ENCODE measurements at places on chromosomes 2 and 18.

- no peak for DNase-seq
Observed at GRCh38 chr2:155223781-155224406, 525.4 kb downstream of the KCNJ3 start.

DNA sequence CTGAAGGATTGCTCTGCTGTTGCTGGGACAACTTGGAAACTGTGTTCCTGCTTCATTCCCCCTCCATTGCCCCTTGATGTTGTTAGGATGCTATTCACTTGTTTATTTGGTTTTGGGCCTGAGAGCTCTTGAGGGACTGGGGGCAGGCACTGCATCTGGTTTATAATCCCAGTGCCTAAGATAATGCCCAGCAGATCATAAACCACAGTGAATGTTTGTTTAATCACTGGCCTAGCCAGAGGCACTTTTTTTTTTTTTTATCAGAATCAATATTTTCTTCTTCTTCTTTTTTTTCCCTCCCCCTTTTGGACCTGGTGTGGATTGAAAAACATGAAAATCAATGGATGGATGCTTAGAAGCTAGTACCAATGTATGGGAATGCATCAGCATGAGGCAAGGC is 38.1 kb downstream of the KCNS3 start:
- no peak for DNase-seq

DNA sequence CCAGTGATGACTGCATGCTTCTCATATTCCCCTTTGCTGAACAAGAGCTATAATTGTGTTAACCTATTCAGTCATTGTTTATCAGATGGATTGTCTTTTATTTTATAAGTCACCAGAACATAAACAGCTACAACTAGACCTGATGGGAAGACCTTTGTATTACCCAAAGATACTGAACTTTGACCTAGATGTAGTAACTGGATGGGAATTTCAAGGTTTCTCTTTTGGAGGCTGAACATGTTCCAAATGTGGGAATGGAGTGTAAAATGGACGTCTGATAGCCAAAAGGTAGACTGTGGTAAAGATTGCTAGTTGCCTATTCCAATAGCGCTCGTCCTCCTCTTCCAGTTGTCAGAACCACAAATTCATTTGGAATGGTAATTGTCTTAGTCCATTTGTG is 56.4 kb upstream of the ST3GAL5 start:
- DNase-seq = no peak

DNA sequence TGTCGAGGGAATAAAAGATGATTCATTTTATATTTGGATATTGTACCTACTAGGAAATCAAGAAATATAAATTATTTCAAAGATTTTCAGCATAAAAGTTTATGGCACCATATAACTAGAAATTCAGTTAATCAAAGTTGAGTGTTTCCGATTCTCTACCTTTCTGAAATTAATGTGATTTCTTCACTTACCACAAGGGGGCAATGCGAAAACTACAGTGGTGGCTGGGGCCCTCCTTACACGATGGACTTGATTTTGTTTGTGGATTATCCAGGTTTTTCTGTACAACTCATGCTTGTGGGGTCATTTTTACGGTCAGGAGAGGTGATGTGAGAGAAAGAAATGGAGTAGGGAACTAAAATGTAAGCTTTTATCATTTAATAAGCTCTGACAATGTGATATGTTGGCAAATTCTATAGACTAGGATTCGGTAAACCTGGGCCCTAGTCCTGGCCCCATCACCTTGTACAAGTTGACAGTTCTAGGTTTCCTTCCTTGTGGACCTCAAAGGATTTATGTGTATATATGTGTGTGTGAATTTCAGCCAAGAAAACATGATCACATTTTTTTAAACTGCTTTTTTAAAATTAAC is 47.6 kb downstream of the G6PC2 start:
- no peak for DNase-seq

DNA sequence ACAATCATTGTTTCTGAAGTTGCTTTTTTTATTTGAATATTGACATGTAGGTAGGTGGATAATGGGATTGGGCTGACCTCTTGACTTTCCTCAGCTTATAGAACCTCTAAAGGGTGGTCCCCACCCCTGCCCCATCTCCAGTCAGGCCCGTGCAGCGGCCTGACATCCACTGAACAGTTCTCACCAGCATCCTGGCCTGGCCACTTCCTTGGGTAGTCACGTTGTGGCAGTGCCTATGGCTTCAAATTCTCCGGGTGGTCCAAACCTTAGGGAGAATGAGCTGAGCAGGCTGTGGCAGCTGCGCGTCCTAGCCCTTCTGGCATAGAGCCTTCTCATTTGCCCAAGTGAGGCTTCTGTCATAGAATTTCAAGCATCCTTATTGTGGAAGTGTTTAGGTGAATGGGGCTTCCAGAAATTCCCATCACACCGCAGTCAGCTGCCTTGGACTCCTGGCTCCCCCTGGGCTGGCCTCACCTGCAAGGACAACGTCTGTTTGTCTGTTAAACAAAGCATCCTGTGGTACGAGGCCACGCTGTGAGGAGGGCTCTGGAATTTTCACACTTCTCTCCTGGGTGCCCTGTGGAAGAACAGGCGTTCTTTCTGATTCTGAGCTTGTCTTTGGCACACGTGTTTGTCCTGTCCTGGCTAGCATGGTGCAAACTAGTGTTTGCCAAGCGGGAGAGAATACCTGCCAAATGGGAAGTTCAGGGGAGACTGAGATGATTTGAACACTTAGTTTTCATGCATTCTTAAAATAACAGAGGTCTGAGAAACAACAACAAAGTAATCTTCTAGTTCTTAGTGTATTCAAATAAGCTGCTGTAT is 31.8 kb upstream of the OTOS start:
- DNase-seq = no peak

- no peak for DNase-seq
Observed at GRCh38 chr18:2655954-2656236, 369 bp downstream of the SMCHD1 start.

DNA sequence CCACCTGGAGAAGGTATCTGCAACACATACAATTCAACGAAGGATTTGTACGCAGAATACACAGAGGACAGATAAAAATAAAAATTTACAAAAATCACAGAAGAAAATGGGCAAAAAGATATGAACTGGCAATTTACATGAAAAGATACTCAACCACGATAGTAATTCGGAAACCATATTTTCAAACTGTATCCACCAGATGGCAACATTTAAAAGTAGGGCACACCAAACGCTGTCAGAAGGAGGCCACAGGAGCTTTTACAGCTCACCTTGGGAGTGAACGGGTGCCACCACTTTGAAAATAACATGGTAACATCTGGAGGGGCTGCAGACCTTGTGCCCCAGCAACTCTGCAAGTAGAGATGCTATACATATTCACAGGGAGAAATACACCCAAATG is 9.8 kb downstream of the KIF1A start:
- no peak for DNase-seq

- no peak for DNase-seq
Observed at GRCh38 chr2:160498137-160498536, 4.5 kb upstream of the RBMS1 start.

DNA sequence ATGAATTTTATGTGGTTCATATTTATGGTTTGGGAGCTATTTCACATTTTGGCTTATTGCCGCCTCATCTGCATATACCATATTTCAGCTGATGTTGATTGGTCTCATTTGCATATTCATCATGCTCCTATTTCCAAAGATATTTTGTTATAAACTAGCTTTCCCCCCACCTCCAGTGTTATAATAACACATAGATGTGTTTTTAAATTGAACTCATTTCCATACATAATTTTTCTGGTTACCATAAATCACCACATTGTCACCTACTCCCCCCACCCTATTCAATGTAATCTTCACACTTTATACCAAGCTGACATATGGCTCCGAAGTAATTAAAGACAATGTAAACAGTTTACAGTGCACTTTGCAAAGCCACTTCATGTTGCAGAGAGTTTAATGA is 101.2 kb downstream of the FSHR start:
- DNase-seq = no peak

DNA sequence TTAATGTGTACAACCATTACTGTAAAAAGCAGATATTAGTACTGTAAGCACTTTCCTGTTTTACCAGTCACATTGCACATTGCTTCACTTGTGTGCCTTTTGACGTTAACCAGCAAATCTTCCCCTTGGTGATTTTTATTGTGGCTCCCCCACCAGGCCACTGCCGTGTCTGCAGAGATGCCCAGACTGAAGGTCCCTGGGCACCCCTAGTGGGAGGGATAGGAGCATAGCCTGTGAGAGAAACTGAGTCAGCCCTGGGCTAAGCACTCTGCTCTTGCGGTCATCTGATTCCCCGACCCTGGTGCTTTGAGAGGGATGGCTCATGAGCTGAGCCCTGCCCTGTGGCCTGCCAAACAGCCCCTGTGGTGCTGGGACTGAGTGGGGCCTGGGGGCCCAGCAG is 73.4 kb downstream of the INPP4A start:
- peak; percentile 32 for DNase-seq

- DNase-seq = no peak
Observed at GRCh38 chr2:77397763-77398162, 124.4 kb downstream of the LRRTM4 start.

DNA sequence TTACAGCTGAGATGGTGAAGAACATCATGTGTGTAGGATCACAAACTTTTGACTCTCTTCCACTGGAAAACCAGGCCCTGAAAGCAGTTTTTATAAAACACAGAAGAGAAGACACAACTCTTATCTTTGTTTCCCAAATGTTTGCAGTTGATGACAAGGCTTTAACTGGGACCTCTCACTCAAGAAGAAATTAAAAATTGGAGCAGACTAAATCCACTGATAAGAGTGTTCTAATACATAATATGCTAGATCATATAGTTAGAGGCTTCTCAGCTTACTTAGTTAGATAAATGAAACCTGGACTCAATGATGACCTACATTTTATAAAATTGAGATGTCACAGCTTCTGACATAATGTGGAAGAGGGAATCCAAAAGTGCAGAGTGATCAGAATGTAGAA is 158.3 kb upstream of the WDSUB1 start:
- no peak for DNase-seq

DNA sequence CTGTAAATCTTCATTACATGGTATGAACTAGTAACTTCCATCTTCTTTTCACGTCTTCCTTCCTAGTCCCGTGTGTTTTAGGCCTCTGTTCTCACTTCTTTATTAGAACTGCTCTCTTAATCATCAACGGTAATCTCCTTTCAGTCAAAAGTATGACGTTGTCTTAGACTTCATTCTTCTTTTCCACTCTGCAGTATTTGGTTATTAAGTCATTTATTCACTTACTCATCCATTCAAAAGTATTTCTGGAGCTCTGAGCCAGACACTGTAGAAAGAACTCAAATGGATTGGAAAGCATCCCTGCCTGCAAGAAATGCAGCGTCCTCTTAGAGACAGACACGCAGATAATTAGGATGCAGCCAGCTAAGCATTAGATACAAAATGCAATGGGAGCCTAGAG is 494.6 kb upstream of the NRP2 start:
- DNase-seq = no peak

DNA sequence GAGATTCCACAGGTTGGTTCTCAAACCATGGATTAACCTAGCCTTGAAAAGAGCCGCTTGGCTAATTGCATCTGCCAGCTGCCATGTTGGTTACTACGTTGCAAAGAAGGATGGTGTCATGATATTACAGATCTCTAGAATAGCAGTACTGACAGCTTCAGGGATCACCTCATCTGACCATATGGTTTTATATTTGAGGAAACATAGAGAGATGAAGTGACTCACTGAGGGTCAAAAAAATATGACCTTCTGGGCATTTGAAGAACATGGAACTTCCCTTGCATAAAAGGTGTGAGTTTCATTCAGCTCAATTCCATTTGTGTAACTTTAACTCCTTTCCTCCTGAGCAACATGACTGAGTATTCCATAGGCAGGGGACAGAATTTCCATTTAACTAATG is 242.3 kb downstream of the SETBP1 start:
- no peak for DNase-seq

DNA sequence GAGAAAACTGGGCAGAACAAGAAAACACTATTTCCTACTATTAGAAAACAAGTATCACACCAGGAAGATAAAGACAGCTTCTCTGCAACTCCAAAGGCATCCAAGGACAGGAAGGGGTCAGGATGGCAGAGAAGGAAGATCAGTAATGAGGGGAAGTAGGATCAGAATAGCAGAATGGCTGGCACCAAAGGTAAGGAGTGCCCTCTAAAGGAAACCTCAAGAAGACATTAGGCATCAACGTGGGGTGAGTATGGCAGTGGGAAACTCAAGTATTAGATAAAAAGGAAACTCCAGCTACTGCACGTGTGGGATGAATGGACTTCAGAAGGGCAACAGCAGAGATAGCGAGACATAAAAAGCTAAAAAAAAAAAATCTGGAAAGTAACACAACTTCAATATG is 25.9 kb downstream of the HDLBP start:
- DNase-seq = no peak

DNA sequence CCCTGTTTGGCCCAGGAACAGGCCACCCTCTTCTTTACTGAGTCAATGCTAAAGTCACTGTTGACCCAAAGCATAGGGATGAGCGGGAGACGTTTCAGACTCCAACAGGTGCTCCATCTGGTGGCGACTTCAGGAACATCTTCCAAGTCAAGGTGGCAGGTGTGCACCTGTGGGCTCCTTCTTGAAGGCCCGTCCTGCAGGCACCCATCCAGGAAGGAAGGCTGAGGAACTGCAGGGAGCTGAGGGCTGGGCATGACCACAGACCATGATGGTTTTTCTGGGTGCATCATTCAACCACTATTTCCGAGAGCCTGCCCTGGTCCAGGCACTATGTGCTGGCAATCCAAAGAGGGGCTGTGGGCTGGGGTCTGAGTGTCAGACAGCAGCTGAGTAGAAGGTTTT is 142.8 kb downstream of the NDUFA10 start:
- peak; percentile 14 for DNase-seq

DNA sequence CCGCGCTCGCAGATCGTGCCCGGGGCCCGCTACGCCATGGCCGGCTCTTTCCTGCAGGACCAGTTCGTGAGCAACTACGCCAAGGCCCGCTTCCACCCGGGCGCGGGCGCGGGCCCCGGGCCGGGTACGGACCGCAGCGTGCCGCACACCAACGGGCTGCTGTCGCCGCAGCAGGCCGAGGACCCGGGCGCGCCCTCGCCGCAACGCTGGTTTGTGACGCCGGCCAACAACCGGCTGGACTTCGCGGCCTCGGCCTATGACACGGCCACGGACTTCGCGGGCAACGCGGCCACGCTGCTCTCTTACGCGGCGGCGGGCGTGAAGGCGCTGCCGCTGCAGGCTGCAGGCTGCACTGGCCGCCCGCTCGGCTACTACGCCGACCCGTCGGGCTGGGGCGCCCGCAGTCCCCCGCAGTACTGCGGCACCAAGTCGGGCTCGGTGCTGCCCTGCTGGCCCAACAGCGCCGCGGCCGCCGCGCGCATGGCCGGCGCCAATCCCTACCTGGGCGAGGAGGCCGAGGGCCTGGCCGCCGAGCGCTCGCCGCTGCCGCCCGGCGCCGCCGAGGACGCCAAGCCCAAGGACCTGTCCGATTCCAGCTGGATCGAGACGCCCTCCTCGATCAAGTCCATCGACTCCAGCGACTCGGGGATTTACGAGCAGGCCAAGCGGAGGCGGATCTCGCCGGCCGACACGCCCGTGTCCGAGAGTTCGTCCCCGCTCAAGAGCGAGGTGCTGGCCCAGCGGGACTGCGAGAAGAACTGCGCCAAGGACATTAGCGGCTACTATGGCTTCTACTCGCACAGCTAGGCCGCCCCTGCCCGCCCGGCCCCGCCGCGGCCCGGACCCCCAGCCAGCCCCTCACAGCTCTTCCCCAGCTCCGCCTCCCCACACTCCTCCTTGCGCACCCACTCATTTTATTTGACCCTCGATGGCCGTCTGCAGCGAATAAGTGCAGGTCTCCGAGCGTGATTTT is 7.6 kb downstream of the TBR1 start:
- DNase-seq = no peak
